RCC 7860 (cell line): ENCODE measurements at places on chromosomes 2 and 18.

GRCh38 chr2:172693037-172693436, 42.6 kb upstream of the RAPGEF4 start:
- DNase-seq, result peak; percentile 95

GRCh38 chr2:39241588-39241987, 2.2 kb downstream of the CDKL4 start:
- no peak for DNase-seq

- no peak for DNase-seq
These were observed 5.7 kb upstream of the DSC3 start for GRCh38 chr18:31048216-31048615.

- DNase-seq, result no peak
These were observed 137.3 kb downstream of the TMEM131 start for GRCh38 chr2:97858442-97858841.

GRCh38 chr18:48304906-48305693, 104.1 kb downstream of the ZBTB7C start:
- no peak for DNase-seq

- DNase-seq, result no peak
These were observed 124.4 kb downstream of the FBXO15 start for GRCh38 chr18:74023220-74023619.

DNA sequence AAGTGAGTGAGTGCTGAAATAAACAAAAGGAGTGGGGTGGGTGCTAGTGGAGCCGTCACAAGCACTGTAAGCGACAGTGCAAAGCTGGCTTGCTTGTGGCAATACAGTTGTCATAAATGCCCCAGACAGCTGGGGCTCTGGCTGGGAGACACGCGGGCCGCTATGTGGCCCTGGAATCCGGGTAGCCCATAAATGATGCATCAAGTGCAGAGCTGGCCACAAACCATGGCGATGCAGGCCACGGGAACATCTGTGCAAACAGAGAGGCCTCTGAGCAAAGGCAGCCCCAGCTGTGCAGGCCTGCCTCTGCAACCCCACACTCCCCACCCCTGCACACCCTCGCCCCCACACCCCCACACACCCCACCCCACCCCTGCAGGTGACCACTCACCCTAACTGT, 349.2 kb upstream of the ID2 start:
- no peak for DNase-seq

DNA sequence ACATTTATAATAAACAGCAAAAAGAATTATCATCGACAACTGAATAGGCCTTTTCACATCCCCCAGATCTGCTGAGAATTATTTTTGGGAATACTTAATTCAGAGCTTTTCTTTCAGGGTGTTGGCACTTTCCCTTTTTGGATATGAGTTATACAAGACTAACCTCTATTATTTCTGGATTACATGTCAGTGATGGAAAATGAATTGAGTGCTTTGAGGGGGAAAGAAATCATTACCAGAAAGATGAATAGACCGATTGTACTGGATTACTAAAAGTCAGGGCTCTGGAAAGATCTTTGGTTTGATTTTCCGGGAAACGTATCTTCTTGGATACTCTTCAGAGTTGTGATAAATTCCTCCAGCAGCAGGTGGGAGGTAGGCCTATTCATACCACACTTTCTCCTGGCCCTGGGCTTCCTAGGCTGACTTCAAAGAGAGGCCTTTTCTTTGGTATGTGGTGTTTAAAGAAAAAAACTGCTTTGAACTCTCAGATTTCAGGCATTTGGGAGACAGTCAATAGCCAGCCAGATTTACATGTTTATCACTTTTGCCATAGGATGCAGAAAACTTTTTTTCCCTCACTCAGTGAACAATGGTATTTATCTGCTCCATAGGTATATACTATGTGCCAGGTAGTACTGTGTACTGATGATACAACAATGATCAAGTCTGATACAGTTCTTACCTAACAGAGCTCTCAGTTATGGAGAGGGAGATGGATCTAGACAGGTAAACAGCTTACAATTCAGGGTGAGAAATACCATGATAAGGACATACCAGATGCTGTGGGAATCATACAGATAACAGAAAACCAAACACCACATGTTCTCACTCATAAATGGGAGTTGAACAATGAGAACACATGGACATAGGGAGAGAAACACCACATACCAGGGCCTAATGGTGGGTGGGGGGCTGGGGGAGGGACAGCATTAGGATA, 63.3 kb upstream of the ACTR3 start:
- DNase-seq, result no peak

DNA sequence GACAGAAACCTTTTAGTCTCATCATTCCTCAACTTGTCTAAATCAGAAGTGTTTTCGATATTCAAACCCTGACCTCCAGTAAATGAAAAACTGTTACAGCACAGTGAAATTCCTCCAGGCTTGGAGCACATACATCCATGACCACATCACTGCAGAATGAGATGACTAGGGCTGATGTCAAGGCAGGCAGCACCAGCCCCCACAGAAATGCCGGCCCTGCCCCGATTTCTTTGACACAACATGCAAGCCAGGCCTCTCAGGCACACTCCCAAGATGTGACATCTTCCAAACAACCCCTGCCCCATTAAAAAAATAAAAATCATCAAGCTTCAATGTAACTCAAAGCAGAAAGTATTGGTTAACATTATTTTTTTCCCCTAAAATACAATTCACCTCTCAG, 103.3 kb downstream of the CTAGE1 start:
- DNase-seq, result peak; percentile 38

DNA sequence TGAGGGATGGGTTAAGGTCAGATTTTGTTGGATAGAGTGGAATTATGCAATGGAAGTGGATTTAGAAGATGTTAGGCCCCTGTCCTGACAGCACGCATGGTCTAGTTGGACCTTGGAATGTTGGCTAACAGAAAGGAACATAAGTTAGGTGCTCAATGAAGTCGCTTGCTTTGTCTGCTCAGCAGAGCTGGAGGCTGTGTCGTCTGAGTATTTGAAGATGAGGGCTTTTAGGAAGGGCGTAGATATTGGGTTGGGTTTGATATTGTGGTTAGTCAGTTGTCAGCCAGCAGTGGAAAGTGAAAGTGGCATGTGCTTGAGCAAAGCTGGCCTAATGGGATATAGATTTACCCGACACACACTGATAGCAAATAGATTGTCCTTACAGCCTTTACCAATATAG, 239.3 kb downstream of the PRKCE start:
- no peak for DNase-seq

- no peak for DNase-seq
These were observed 88.4 kb upstream of the AFF3 start for GRCh38 chr2:100230754-100231153.

- no peak for DNase-seq
These were observed 167.5 kb downstream of the UBR3 start for GRCh38 chr2:169994752-169995151.
